ENCODE measurements at places on chromosomes 3 and 15. TPM values are rescaled to one million over a fixed set of nuclear protein-coding genes. Genes with fewer than 3 reads are reported as not detected.

DNA sequence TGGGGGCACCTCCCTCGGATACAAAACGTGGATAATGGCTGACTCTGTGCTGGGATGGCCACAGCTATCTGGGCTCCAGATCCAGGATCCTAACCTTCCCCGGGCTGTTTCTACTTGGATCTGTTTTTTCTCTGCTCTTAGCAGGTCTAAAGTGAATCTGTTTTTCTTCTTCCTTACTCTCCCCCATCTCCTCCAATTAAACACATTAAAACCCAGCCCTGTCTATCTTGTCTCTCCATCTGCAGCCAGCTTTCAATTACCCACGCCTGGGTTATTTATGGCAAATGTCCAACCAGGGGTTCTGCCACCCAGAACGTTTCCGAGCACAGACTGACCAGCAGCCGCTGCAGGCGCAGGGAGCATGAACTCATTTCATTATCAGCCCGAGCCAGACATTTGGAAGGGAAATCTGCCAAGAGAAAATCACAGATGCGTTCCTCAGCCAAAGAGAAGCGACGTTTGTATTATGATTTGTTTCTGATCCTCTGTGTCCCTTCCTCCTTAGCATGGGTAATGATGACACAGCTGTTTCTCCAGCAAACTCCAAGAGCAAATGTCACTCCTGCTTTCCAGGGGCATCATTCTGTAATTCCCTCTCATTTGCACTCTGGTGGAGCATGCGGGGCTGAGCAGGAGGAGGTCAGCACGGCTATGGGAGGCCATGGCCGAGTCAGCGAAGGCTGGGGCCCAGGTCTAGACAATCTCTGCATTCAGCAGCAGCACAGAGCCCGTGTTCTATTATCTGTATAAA, 42.0 kb downstream of the UMPS start:
- peak; percentile 70 for DNase-seq

DNA sequence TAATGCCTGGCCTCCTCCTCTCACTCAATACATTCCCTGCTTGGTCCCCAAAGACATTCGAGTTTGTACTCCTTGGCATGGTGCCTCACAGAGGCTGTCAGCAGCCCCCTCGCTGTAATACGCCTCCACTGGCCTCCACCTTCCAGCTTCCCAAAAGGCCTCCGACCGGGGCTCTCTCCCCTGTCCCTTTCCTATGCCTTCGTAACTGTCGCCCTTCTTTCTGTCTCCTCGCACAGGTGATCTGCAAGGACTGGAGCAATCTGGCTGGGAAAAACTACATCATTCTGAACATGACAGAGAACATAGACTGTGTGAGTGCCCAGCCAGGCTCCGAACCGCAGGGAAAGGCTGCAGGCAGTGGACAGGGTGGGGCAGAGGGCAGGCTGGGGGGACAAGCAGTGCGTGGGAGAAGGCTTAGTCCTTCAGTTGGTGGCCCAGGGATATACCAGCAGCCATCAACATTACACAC, 10.7 kb upstream of the ABTB1 start:
- DNase-seq: no peak

GRCh38 chr3:124664804-124665203, 65.4 kb upstream of the UMPS start:
- DNase-seq: no peak

- no peak for DNase-seq
Measured at GRCh38 chr3:154023148-154023547, 98.0 kb upstream of the ARHGEF26 start.

GRCh38 chr15:62648954-62649353, 393.6 kb upstream of the TPM1 start:
- no peak for DNase-seq

DNA sequence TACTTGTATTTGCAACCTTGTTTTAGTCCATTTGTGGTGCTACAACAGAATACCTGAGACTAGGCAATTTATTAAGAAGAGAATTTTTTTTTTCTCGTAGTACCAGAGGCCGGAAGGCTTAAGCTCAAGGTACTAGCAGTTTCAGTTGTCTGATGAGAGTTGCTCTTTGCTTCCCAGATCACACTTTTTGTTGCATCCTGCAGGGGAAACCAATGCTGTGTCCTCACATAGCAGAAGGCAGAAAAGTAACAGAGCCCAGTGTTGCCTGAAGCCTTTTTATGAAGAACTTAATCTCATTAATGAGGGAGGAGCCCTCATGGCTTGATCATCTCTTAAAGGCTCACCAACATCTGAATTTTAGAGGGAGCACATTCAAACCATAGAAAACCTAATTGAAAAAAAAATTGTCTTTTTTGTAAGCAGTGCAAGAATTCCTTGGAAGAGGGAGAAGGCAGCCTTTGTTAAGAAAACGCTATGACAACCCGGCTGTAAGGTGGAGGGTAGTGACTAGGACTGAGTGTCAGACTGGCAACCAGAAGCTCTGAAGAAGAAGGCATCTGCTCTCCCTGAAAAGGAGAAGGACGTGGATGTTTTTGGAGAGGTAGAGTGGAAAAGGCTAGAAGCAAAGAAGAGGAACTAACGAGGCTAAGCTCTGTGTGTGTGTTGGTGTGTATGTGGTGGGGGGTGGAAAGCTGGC, 1245.3 kb downstream of the ROBO2 start:
- DNase-seq: no peak

- DNase-seq: no peak
Measured at GRCh38 chr3:168162172-168162571, 66.4 kb upstream of the GOLIM4 start.

GRCh38 chr3:151386056-151386455, 1.5 kb upstream of the P2RY12 start:
- DNase-seq: no peak

DNA sequence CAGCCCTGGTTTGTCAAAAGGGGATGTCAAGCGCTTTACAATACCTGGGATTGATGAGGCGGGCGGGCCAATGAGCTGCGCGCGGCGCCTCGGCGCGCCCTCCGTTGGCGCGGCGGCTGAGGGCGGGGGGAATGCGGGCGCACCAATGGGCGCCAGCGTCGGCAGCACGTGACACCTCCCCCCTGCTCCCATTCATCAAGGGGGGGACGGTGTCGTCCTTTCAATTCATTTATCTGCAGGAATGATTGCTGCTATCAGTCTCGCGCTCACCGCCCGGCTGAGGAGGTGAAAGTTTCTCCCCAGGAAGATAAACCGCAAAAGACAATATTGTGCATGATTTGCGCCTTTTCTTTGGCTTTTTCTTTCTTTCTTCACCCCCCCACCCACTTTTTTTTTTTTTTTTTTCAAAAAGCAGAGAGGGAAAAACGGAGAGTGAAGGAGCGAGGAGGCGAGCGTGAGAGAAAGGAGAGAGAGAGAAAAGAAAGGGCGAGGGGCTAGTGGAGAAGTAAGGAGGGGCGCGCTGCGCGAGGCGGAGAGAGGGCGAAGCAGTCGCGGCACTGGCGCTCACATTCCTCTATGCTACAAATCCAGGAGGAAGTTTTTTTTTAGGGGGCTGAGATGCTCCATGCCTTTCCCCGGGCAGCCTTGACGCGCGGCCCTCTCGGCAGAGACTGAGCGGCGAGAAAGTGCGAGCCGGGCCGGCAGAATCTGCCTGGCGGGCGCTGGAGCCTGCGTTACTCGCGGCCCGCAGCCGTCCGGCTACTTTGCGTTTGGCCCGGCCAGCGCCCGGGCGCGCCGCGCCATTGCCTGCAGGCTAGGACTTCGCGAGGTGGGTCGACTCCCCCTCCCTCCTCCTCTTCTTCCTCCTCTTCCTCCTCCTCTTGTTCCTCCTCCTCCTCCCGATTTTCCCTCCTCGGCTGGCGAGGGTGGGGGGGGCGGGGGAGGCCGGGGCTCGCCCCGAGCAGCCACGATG, at the start of gene ZIC1:
TSS of gene ZIC1 (plus strand) at position 223 of the 973 bp plus-strand sequence. CDS start at position 971, 748 bp downstream.
- DNase-seq: no peak

GRCh38 chr3:31373681-31374080, 159.0 kb upstream of the STT3B start:
- DNase-seq: no peak

- no peak for DNase-seq
Measured at GRCh38 chr3:128447561-128448013, 19.1 kb downstream of the DNAJB8 start.

DNA sequence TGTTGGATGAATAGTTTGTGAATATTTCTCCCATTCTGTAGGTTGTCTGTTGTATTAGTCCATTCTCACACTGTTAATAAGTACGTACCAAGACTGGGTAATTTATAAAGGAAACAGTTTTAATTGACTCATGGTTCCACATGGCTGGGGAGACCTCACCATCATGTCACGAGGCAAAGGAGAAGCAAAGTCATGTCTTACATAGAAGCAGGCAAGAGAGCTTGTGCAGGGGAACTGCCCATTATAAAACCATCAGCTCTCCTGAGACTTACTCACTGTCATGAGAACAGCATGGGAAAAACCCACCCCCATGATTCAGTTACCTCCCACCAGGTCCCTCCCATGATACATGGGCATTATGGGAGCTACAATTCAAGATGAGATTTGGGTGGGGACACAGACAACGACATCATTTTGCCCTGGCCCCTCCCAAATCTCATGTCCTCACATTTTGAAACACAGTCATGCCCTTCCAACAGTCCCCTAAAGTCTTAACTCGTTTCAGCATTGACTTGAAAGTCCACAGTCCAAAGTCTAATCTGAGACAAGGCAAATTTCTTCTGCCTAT, 133.2 kb downstream of the LMLN start:
- DNase-seq: no peak

GRCh38 chr15:48975472-48976419, 12.0 kb upstream of the SHC4 start:
- DNase-seq: peak; percentile 77

- DNase-seq: no peak
Measured at GRCh38 chr3:29758434-29759322, 477.8 kb downstream of the RBMS3 start.

GRCh38 chr3:124775877-124776276, 45.6 kb downstream of the UMPS start:
- no peak for DNase-seq

GRCh38 chr3:149215515-149215914, 6.1 kb downstream of the CP start:
- DNase-seq: no peak

The PEX5L gene
- total RNA-seq: not detected

The GABRG3 gene
- not detected for total RNA-seq

The CCDC12 gene
- 38.3 TPM for total RNA-seq

The SCN5A gene
- total RNA-seq: 122 TPM

The GTF2E1 gene
- total RNA-seq: 12.0 TPM

The TMC3 gene
- total RNA-seq: not detected
